Pericardium fibroblast (primary cell): ENCODE measurements at places on chromosomes 11 and 22. TPM values are rescaled to one million over a fixed set of nuclear protein-coding genes. Genes with fewer than 3 reads are reported as not detected.

The KRTAP5-11 gene
- not detected in 2 replicates for total RNA-seq

The OR1S1 gene
- not detected in 2 replicates for total RNA-seq

The LDLRAD3 gene
- 22.5 and 38.0 TPM in 2 replicates for total RNA-seq

The LGALS12 gene
- total RNA-seq = 2.4 and 13.2 TPM in 2 replicates

The TRIM51 gene
- total RNA-seq = not detected in 2 replicates

The INSC gene
- 0.17 TPM in 1 of 2 replicates, not detected in the other for total RNA-seq

The KCTD17 gene
- total RNA-seq = 18.6 and 33.7 TPM in 2 replicates

The HEPACAM gene
- total RNA-seq = not detected in 2 replicates

The BTG4 gene
- not detected in 2 replicates for total RNA-seq

The C11orf98 gene
- 24.9 and 34.9 TPM in 2 replicates for total RNA-seq

The RASGRP2 gene
- 0.68 and 1.3 TPM in 2 replicates for total RNA-seq

The OR5M8 gene
- not detected in 2 replicates for total RNA-seq
